ENCODE measurements at places on chromosomes 7 and 10.

GRCh38 chr10:490256-490655, 199.2 kb downstream of the DIP2C start:
- DNase-seq: no peak

DNA sequence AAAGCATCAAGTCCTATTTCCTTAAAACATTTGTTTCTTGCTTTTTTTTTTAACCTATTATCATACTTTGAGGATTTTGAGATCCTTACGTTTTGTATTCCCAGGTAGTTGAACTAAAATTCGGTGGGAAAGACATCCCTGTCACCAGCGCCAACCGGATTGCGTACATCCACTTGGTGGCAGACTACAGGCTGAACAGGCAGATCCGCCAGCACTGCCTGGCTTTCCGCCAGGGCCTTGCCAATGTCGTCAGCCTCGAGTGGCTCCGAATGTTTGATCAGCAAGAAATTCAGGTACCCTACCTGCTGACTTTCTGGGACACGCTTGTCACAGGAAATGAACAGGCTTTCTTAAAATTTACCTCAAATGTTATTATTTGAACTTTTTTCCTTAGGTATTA, 83.0 kb upstream of the DNAJB6 start:
- DNase-seq: no peak

- no peak for DNase-seq
Measured at GRCh38 chr7:120588416-120588815, 269.5 kb downstream of the TSPAN12 start.

DNA sequence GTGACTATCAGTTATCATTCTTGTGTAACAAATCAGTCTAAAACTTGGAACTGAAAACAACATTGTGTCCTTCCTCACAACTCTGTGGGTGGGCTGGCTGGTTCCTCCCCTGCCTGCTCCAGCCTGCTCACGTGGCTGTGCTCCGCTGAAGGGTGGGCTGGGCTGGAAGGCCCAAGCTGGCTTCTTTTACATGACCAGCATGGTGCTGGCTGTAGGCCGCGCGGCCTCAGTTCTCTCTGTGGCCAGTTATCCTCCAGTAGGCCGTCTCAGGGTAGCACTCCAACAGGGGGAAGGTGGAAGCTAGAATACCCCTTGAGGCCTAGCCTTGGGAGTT, 11.3 kb downstream of the ADAMTS14 start:
- DNase-seq: no peak

DNA sequence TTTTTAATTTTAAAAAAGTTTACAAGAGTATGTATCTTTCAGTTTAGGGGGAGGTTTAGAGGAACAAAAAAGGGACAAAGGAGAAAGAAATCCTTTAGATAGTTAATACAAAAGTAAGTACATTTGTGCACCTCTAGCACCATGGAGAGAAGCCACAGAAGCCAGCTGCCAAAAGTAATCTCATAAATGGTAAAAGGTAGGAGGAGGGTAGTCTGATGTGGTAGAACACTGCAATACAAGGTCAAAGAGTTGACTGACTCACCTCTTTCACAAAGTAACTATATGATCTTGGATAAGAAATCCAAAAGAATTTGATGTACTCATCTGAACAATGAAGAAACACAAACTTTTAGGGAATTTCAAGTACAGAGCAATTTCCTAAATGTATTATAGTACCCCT, 68.1 kb downstream of the CNOT4 start:
- no peak for DNase-seq

GRCh38 chr7:731440-732085, 4.5 kb upstream of the PRKAR1B start:
- DNase-seq: no peak

GRCh38 chr10:91843083-91843482, 44.9 kb downstream of the TNKS2 start:
- no peak for DNase-seq

DNA sequence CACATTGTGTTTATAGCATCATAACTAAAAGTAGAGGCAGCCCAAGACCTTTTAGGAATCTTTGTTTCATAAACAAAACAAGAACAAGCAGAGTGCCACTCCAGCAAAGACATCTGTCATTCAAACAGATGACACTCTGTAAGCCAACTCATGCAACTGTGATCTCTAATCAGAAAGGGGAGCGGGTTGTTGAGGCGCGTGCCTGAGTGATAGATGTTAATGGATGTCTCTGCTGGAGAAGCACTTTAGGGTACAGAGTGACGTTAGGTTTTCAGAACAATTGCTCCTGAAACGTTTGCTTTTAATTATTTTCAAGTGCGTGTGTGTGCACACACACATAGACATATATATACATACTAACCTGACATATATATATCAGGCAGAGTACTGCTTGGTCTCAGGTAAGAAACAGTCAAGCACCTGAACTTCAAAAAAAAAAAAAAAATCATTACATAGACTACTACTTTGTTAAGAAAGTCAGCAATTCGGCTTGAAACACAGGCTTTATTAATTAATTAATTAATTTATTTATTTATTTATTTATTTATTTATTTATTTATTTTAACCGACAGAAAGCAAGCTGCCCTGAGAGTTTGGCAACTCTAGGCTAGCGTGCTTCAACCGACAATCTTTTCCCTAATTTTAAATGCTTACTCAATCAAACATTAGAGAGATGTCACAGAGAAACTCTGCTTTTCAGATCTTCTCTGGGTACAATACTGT, 109.1 kb downstream of the POU6F2 start:
- DNase-seq: no peak

- no peak for DNase-seq
Measured at GRCh38 chr7:47443049-47443448, 138.9 kb downstream of the TNS3 start.

- no peak for DNase-seq
Measured at GRCh38 chr10:13784067-13784466, 197.3 kb downstream of the PRPF18 start.

DNA sequence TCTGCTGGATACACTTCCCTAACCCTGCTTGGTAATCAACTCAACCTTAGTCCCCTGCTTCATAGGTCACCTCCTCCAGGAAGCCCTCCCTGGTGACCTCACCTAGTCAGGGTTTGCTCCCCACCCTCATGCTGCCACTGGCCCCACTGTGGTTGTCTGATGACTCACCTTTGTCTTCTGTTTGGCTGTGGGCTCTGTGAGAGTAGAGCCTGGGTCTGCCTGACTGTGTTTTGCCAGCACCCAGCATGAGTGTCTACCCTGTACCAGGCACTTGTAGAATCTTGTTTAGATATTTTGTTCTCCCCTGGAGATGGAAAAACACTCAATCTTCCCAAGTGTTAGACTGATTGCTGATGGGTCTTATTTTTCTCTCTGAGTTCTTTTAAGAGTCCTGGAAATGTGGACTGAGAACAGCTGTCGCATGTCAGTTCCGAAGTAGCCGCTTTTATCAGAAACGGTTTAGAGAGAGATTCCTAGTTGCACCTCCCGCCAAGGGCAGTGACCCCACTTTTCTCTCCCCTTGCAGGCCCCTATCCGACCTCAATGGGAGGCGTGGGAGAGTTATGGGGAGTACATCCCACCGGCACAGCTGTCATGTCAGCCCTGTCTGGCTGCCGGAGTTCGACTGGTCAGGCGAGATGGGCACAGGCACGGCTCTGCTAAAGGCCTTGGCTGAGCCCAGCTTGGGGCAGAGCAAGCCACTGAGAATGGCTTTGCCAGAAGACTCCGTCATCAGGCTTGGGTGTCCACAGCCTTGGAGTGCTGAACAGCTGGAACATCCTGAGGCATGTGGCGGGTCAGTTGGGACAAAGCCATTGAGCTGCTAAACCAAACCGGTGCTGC, 134.3 kb downstream of the GRK5 start:
- no peak for DNase-seq

DNA sequence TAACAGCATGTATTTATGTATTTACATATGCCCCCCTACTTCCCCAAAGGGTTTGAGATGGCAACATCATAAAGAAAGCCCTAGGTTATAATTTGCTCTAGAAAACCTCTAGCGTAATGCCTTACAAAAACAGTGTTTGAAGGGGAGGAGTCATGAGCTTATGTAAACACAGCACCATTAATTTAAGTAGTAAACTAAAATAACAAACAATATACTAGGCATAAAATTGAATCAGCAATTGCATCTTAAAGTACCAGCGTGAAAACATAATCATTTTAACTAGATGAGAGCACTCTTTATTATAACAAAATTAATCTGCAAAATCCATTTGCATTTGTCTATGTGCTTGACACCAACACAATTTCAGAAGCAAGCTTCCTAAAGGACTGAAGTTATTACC, 507.2 kb upstream of the NRP1 start:
- no peak for DNase-seq

DNA sequence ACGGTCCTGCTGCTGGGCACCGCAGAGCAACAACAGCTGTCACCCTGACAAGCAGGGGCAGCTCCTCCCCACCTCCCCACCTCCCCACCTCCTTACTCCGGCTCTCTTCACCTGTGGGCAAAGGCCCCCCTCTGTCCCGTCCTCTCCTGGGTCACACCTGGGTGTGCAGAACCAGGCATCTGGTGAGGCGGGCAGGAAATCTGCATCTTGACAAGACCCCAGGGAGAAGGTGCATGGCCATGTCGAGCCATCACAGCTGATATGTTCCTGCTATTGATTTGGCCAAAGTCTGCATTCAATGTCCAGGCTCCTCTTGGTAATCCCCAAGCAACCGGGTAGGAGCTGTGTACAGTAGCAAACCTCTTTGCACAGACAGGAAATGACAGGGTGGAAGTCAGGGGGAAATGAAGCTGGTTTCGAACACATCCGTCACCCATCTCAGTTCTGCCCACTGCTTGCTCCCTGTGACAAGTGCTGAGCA, 554.2 kb downstream of the DNAJB6 start:
- DNase-seq: no peak

GRCh38 chr10:14532473-14533251, 201.9 kb upstream of the FRMD4A start:
- no peak for DNase-seq

GRCh38 chr7:101814081-101814990, 3.1 kb upstream of the CUX1 start:
- peak; percentile 68 for DNase-seq

DNA sequence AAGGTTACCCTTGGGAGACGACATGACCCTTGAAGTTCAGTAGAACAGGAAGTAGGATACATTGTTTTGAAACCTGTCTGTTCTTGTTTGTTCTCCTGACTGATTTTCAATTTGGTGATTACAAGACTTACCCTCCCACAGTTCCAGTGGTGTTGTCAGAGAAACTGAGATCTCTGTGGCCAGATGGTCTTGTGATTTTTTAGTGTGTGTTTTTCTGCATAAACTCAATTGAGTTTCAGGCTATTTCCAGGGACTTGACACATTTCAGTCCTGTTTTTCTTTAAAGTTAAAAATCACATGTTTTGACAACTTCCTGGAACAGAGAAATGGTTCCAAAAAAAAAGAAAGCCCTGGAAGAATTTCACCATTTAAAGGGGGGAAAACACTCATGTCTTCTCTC, 22.3 kb downstream of the PIK3CG start:
- no peak for DNase-seq

DNA sequence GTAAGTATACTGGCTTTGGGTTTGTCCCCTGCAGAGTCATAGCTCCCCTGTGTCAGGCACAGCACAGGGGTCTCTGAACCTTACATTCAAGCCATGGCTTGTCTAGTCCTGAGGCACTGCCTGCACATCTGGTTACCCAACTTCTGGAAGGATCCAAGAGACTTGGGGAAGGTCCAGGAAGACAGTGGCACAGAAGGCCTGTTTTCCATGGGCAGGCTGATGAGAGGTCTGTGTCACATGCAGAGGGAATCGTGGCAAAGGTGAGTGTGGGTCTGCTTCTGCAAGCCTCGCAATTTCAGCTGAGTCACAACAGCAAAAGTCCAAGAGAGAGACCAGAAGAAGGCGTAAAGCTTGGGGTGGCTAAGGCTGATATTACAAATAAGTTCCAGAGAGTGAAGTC, 28.4 kb upstream of the BMPR1A start:
- no peak for DNase-seq

DNA sequence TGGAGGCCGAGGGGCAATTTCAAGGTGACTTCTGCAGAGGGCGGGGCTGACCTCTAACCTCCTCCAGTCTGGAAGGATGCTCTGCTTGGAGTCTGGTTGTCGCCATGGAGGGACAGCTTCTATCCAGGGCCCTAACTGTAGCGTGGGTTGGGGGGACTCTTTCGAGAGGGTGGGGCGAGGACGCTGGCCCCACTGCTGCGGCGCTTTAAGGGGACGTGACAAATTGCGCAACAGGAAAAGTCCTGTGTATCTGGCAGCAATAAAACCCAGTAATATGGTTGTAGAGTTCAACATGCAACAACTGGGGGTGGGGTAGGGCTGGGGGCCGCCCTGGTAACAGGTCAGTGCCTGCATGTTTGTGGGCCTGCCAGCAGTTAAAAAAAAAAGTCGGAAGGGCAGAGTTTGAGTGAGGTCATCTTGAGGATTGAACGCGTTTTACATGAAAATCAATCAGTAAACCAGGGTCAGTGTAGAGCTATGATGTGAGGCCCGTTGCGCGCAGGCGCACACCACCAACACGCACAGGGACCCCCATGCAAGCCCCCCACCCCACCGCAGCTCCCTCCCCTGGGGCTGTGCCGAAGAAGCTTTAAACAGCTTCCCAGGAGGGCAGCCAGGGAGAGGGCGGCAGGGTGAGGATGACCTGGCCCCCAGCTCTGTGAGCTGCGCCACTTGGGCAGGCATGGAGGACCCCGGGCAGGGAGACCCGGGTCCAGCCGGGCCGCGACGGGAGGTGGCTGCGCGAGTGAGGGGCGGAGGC, 4.3 kb downstream of the SHH start:
- DNase-seq: no peak

GRCh38 chr10:48504141-48504885, 100.6 kb downstream of the ARHGAP22 start:
- DNase-seq: no peak

GRCh38 chr7:128947854-128948253, 10.1 kb downstream of the IRF5 start:
- DNase-seq: no peak

DNA sequence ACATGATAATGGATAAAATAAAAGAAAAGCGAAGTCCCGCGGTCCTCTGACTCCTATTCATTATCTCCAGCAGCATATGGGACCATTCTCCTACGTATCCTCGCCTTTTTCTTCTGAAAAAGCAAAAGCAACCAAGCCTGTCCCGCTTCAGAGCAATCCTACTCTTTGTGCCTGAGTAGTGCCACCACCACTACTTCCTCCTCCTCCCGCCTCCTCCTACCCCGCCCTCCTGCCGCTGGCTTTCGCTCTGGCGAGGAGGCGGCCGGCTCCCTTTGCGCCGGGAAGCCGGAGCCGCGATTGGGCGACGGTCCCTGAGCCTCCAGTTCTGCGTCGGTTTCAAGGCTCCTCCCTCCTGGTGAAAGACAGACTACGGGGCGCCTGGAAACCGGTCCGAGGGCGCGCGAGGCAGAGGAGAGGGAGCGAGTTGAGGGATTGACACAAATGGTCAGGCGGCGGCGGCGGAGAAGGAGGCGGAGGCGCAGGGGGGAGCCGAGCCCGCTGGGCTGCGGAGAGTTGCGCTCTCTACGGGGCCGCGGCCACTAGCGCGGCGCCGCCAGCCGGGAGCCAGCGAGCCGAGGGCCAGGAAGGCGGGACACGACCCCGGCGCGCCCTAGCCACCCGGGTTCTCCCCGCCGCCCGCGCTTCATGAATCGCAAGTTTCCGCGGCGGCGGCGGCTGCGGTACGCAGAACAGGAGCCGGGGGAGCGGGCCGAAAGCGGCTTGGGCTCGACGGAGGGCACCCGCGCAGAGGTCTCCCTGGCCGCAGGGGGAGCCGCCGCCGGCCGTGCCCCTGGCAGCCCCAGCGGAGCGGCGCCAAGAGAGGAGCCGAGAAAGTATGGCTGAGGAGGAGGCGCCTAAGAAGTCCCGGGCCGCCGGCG, at the start of gene FZD1:
TSS of gene FZD1 (plus strand) at position 388 of the 878 bp plus-strand sequence. CDS start at position 836, 448 bp downstream.
- DNase-seq: peak; percentile 81

All from GM18507 (cell line).